ENCODE measurements at places on chromosomes 6 and 20. TPM values are rescaled to one million over a fixed set of nuclear protein-coding genes. Genes with fewer than 3 reads are reported as not detected.

The DAAM2 gene
- 5.3 TPM for total RNA-seq

The SNAP25 gene
- 140 TPM for total RNA-seq

The XKR7 gene
- total RNA-seq: 9.8 TPM

The PPP1R18 gene
- total RNA-seq: 44.0 TPM

The CST5 gene
- not detected for total RNA-seq

The MATN4 gene
- under 0.01 TPM for total RNA-seq

The ULBP1 gene
- total RNA-seq: 1.6 TPM

The TPMT gene
- 8.2 TPM for total RNA-seq

The HDGFL1 gene
- total RNA-seq: under 0.01 TPM

The MEI4 gene
- total RNA-seq: 0.82 TPM

The PPP1R16B gene
- 10.6 TPM for total RNA-seq

The LAMA4 gene
- total RNA-seq: 24.1 TPM

The SNRPB gene
- 59.1 TPM for total RNA-seq

The VARS2 gene
- total RNA-seq: 22.4 TPM

The FIG4 gene
- total RNA-seq: 67.7 TPM

The PREX1 gene
- 18.8 TPM for total RNA-seq

The RAB44 gene
- total RNA-seq: not detected

The HLA-DRB1 gene
- 3.7 TPM for total RNA-seq

The PAX1 gene
- total RNA-seq: not detected

The BLTP3A gene
- 4.5 TPM for total RNA-seq

The HAO1 gene
- under 0.01 TPM for total RNA-seq

The BAK1 gene
- 2.9 TPM for total RNA-seq

The CDSN gene
- total RNA-seq: not detected

The EPB41L1 gene
- 58.7 TPM for total RNA-seq

The KIF25 gene
- total RNA-seq: 0.41 TPM

The PPP1R3G gene
- total RNA-seq: 1.6 TPM

The EMILIN3 gene
- 1.6 TPM for total RNA-seq

The IRF4 gene
- total RNA-seq: not detected

The SLC12A5 gene
- 18.8 TPM for total RNA-seq

The BMP6 gene
- 4.9 TPM for total RNA-seq

The STX7 gene
- total RNA-seq: 82.7 TPM

The ZNF311 gene
- 6.9 TPM for total RNA-seq

The TRIM10 gene
- under 0.01 TPM for total RNA-seq

The NR2E1 gene
- 6.1 TPM for total RNA-seq

The ARMC12 gene
- total RNA-seq: 0.82 TPM

The SLC22A7 gene
- 0.41 TPM for total RNA-seq

The RUNX2 gene
- total RNA-seq: 0.41 TPM

The CEP43 gene
- total RNA-seq: 75.8 TPM

All from frontal cortex (tissue), 4 donors.